Inflammatory macrophage treated with lipopolysaccharide for 4 hours (primary cell): ENCODE measurements at places on chromosomes 5 and 9.
A peak's percentile ranks its signal among the peaks of the same experiment; 100 is the strongest.

GRCh38 chr5:66840511-66841013 is 244.4 kb downstream of the MAST4 start:
- DNase-seq, result peak; percentile 75

DNA sequence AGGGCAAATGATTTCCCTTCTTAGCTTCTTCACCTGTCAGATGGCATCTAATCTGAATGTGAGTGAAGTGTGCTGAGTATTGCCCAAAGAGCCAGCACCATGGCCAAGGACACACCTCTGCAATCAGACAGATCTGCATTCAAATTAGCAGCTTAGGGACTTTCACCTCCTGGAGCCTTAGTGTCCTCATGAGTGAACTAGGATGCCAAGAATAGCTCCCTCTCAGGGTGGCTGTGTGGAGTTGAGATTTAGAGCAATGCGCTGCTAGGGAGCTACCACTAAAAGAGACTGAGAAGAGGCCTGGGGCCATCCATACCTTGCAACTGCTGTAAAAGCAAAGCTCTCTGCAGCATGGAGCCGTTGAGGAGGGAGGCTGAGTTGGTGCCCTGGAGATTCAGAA is 1.4 kb downstream of the CIZ1 start:
- DNase-seq, result no peak

GRCh38 chr5:149063896-149064478 is 1.1 kb upstream of the SH3TC2 start:
- no peak for DNase-seq

DNA sequence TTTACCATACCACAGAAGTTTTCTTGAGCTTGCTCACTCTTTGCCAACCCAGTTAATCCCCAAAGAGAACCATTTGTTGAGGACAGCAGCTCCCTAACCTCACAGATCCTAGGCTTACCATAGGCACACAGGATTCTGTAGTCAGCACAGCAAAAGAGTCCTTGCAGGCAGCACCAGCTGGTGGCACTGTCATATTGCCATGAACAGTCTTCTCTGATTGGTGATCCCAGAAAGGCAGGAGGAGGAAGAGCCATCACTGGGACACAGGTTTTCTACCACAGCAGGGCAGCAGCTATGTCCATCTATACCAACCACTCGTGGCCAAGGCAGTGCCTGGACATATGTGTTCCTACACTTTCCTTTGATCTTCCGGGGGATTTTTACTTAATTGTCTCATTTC is 297.1 kb upstream of the CD180 start:
- no peak for DNase-seq

GRCh38 chr9:13673348-13673747 is 393.9 kb upstream of the MPDZ start:
- DNase-seq, result no peak

DNA sequence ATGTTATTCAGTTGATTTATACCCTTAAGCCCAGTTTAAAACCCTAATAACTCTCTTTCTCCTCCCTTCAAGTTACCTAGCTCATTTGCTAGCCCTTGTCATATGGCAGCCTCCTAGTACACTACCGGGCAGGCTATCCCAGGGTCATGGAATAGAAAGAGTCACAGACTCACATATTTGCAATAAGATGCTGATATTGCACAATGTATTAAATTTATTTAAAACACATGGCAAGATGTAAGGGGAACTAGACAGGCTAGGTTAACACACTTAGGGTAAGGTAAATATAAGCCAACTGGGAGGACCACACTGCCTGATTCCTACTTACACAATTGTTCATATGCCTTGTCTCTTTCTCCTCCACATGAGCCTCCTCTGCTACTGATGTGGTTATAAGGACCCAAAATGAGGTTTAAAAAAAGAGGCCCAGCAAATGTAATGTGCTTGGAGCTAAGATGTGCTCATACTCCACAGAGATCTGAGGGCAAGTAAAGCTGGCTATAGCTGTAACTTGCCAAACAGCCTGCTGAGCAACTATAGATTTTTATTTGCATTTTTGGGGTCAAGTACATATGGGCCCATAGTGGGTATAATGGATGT is 130.0 kb downstream of the ENC1 start:
- no peak for DNase-seq

- peak; percentile 74 for DNase-seq
Observed at GRCh38 chr5:132385326-132386105, 16.0 kb downstream of the SLC22A5 start.

DNA sequence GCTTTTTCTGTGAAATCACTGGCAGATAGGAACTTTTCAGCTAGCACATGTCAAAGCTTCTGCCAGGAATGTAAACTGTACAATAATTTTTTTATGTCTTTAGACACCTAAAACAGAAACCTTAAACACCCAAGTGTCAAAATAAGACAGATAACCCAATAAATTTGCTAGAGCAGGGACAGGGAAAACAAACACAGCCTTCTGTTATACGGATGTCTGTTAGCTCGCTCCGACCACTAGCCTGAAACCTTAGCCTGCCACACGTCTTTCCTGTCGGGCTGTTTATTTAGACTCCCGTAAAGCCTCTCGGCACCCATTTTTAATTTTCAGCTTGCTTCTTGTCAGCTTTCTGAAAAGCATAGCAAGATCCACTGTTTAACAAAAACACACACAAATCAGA is 355.4 kb upstream of the SLC24A2 start:
- DNase-seq, result no peak

DNA sequence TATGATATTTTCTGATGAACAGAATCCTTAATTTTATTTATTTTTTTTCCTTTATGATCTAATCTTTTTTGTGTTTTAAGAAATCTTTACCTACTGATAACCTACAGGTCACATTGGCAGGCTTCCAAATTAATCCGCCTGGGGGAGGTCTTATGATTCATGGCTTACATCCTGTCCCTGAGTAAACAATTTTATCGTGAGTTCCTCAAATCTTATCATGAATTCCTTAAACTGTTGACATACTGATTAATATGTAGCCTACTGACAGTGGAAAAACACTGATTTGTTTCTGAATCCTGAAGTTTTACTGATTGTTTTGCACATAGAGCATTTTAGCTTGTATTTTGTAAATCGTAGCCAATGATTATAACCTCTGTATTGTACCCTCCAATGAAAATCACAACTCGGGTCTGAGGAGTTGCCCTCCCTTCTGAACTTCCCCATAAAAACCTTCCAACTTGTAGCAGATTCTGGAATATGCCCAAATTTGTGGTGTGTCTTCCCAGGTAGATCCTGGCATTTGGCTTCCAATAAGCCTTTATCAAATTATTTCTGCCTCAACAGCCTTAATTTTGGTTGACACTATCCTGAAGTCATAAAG is 105.6 kb downstream of the VCAN start:
- DNase-seq, result peak; percentile 23

DNA sequence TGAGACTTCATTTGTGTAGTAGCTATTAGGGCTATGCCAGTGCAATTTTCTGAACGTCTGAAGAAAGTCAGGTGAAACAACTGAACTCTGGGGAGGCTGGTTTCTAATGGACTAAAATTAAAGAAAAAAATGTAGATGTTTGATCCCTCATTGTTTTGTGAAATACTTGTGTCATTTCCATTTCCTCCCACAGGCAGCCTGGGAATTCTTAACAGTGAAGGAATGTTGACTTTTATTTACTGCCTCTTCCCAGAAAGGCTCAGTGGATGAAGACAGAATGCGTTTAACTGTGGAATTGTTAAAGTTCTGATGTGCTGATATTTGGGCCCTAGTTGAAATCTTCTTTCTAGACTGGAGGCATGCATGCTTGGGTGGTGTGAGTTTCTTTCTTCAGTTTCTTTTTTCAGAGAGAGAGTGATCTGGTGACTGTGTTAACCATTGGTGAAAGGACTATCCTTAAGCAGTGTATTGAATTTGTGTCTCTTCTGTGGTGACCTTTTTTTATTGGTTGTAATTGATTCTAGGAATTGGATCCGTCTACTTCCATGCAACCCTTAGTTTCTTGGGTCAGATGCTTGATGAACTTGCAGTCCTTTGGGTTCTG is 15.5 kb downstream of the ACER2 start:
- no peak for DNase-seq

- DNase-seq, result no peak
Observed at GRCh38 chr5:154771383-154771901, 16.3 kb downstream of the LARP1 start.

DNA sequence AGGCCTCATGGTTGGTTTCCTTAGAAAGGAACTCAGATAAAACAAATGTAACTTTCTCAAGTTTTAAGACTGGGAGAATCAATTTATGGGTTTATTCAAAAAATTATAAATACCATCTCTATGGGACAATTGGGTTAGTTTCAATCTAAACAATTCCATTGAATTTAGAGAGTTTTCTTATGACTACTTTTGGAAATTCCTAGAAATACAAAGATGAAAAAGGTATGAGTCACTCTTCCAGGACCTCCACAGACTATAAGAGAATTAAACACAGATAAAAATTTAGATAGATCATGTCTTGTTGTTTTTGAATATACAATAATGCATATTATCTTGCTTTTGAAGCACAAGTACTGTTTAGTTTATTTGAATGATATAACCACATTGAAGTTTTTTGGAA is 188.7 kb downstream of the CHSY3 start:
- no peak for DNase-seq

- DNase-seq, result no peak
Observed at GRCh38 chr5:57335092-57335660, 147.4 kb downstream of the ACTBL2 start.

GRCh38 chr5:118479285-118479684 is 509.1 kb downstream of the DTWD2 start:
- DNase-seq, result no peak

DNA sequence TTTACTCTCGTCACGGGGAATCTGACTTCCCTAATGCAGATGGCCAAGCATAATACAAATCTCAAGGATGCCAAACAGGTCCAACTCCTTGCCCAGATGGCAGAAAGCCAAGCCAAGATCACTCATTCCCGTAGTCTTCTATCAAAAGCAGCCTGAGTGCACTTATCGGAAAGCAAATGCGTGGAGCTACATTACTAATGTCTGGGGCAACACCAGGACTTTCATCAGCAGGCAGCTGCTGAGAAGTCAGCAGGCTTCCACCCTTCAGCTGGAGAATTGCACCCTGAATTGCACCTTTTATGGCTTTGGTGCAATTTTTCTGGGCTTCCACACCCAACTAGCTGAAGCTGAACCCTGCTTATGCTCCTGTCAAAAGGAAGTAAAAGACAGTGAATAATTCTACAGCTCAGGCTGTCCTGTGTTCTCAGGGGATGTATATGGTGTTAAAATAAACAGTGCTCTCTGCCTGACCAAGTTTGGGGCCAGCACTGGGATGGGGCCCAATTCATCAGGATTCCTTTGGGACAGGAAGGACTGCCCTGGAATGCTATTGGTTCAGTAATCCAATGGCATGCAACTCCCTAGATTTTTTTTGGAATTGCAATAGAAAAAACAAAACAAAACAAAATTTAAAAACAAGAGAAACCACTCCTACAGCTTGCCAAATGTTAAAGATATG is 92.6 kb downstream of the DPYSL3 start:
- DNase-seq, result no peak
